ENCODE measurements at places on chromosomes 7 and 10.

DNA sequence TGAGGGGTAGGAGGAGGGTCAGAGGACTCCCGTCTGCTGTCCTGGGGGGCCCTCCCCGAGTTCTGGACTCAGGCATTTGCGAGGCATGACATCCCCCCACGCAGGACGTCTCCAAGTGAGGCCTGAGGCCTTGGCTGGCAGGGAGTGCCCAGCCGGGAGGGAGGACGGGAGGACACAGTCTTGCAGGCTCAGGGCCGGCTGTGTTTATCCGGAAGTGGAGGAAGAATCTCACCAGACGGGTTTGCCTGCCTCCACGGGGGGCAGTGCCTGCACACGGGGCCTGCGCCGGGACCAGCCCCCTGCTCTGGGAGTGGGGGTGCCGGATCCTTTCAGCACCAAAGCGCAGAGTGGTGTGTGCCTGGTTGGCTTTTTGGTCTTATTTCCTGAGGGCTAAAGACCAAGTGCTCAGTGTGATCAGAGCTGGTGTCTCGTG, 10.9 kb downstream of the PWWP2B start:
- no peak for DNase-seq

- no peak for DNase-seq
Measured at GRCh38 chr7:112790586-112791003, 402 bp upstream of the TMEM168 start.

- DNase-seq = no peak
Measured at GRCh38 chr7:80372415-80372814, 139.4 kb downstream of the GNAT3 start.

DNA sequence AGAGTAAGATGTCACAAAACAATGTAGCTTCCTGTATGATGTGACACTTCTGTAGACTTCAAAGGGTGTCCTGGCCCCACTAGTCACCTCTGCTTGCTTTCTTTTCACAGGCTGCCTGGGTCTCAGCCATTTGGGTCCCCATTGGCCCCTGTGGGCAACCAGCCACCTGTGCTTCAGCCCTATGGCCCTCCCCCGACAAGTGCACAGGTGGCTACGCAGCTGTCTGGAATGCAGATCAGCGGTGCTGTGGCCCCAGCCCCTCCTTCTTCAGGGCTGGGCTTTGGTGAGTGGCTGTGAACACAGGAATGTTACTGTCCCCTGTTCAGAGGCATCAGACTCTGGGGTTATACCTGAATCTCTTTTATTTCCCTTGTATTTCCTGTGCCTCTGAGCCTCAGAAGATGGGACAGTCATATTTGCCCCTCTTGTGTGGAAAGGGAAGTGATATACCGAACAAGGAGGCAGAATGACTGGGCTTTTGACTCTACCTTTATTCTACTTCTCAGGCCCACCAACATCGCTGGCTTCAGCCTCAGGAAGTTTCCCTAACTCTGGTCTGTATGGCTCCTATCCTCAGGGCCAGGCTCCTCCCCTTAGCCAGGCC, 15.4 kb downstream of the SEC24C start:
- DNase-seq = no peak

- DNase-seq = no peak
Measured at GRCh38 chr7:41481353-41481752, 221.5 kb downstream of the INHBA start.

Measured in right renal pelvis (tissue), 4 donors.